ENCODE measurements at places on chromosomes 4 and X.

DNA sequence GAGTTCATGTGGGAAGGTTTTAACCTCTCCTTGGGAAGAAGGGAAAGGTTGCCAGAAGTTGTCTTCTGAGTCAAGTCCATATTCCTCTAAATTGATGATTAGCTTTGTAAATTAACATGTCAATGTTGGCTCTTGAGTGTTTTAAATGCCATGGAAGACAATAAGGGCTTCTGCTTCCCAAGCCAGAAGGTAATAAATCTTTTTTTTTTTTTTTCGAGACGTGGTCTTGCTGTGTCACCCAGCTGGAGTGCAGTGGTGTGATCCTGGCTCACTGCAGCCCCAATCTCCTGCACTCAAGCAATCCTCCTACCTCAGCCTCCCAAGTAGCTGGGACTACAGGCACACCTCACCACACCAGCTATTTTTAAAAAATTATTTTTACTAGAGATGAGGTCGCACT is 5.0 kb upstream of the REST start:
- no peak for DNase-seq

DNA sequence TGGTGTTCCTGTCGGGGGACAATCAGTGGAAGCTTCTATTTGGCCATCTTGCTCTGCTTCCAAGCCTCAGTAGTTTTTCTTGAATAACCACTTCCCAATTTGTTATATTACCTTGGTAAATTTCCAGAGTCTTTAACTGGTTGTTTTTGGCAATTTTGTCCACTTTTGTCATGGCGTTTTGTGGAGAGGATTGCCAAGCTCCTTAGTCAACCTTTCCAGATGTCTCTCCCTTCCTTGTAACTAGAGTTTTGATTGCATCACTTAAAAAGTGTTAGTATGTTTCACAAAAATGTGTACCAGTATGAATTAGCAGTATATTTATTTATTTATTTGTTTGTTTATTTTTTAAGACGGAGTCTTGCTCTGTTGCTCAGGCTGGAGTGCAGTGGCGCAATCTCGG is 15.8 kb upstream of the UXT start:
- no peak for DNase-seq

GRCh38 chr4:14333616-14334015 is 668.7 kb upstream of the CPEB2 start:
- no peak for DNase-seq

DNA sequence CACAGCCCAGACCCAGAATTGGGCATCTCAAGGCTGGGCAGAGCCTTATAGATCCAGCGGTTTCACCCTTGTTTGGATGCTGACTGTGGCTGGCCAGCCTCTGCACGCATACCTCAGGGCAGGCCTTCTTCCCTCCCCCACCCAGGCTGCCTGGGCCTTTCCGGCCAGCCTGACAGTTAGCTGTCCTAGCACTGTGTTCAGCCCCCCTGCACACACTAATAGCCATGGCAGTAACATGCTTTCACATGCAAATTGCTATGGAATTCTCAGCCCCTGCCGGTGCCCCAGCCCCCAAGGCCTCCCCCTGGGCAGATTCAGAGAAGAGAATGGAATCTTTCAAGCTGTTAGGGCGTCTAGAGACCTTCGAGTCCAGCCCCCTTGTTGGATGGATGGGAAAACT is 17.7 kb downstream of the EFNB1 start:
- DNase-seq, result no peak

DNA sequence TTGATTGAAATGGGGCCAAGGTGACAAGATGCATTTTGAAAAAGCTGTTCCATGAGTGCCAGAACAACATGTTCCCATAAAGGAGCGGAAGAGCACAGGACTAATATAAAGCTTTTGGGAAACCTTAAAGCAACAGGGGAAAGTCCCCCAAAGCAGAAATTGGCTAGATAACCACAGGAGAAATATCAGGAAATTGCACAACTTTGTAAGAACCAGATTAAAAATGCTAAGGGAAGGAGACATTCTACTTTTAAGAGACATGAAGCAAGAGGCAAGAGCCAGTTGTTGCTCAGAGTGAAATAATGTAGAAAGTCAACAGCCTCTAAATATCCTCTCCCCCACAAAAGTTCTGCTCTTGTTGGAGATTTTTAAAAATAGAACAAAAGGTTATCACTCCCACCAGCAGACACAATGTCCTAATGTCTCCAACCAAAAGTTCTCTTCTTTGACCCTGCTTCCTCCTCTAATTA is 85.2 kb upstream of the LNX1 start:
- DNase-seq, result no peak

- DNase-seq, result no peak
Measured at GRCh38 chr4:28278676-28279075, 1418.0 kb downstream of the STIM2 start.

- no peak for DNase-seq
Measured at GRCh38 chr4:86720508-86721068, 126.5 kb downstream of the PTPN13 start.

GRCh38 chr4:10078481-10079233 is 37.9 kb downstream of the WDR1 start:
- DNase-seq, result no peak

- no peak for DNase-seq
Measured at GRCh38 chrX:22542641-22543040, 269.9 kb downstream of the CBLL2 start.

GRCh38 chrX:70466968-70467367 is 22.3 kb downstream of the DLG3 start:
- DNase-seq, result no peak

DNA sequence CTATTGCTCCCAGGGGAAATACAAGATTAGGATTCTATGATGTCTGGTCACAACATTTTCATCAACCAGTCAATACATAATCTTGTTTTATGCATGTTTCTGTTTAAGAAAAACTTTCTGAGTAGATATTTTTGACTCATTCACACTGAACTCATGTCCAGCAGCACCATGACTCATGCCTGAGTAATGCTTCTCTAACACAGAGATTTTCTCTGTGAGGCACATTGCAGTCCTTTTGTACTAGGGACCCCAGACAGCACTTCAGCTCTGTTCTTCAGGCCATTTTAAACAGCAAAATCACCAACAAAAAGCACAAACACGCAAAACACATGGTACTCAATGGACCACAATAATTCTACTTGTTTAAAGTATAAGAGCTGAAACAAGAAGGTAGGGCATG is 83.6 kb downstream of the MXRA5 start:
- DNase-seq, result no peak

DNA sequence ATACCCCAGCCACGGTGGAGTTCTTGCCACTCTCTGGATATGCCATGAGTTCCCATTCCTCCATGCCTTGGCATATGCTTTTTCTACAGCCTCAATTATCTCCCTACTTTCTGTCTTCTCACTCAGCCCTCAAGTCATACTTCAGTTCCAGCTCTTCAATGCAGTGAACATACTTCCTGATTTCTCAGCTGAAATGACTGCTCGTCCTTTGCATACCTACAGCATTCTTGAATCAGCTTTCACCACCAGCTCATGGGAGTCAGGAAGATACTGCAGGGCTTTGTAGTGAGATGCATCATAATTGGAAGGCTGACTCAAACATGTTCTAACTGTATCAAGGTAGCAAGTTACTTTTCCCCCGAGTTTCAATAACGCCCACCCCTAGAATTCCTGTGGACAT is 118.4 kb downstream of the APBB2 start:
- DNase-seq, result no peak

- DNase-seq, result no peak
Measured at GRCh38 chr4:107734120-107734519, 14.1 kb upstream of the PAPSS1 start.

DNA sequence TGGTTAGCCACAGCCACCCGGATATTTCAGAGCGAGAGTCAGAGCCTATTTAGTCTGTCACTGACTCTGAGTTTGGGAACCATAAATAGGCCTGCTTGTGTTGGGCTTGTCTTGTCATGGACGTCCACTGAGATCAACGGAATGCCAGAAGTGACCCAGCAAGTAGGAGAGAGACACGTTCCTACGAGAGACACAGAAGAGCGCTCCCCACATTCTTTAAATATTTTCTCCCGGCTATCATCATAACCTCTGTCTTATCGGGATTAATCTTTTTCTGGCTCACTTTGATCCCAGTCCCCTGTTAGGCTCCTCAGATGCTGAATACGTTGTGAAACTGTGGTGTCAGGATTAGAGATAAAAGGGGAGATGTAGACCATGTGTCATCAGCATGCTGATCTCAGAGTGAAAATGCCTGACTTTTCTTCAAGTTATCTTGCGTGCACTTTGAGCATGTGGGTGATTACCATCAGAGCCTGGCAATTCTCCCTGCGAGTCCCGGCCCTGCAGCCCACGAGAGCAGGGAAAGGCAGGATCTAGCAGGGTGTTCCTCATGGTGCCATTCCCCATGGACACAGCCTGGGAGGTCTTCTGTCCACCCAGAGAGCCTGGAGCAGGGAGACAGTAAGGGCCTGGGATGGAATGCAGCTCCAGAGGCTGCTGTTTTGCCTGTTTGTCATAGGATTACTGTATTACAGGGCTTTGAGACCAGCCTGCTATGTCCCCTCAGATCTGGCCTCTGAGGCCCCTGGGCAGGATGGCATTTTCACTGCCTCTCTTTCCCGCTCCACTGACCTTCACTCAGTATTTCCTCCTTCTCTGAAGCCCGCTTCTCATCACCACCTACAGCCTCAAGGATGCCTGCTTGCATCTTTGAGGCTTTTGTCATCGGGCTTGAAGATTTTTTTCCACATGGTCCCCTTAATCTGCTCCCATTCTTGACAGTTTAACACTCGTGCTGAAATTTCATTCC is 2.8 kb upstream of the TENM3 start:
- DNase-seq, result no peak

GRCh38 chrX:118216087-118216486 is 99.5 kb upstream of the KLHL13 start:
- DNase-seq, result no peak

DNA sequence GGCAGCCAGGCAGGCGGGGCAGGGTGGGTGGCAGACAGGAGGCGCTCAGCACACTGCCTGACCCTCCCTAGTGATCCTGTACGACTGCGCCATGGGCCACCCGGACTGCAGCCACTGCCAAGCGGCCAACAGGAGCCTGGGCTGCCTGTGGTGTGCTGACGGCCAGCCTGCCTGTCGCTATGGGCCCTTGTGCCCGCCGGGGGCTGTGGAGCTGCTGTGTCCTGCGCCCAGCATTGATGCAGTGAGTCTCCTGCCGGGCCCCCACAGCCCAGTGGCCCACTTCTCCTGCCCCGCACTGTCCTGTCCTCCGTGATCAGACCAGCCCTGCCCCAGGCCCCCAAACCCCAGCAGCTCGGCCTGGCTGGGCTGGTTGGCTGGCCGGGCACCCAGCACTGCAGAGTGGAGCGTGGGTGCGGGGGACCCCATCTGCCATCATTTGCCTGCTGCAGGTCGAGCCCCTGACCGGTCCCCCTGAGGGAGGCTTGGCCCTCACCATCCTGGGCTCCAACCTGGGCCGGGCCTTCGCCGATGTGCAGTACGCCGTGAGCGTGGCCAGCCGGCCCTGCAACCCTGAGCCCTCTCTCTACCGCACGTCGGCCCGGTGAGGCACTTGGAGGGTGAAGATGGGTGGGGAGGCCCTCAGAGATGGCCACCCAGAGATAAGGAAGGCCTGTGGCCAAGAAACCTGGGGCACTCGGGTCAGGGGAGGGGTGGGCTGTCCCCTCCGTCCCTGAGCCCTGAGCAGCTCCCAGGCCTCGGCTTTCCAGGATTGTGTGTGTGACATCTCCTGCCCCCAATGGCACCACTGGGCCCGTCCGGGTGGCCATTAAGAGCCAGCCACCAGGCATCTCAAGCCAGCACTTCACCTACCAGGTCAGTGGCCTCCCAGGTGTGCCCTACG is 7.6 kb downstream of the PLXNB3 start:
- no peak for DNase-seq

- no peak for DNase-seq
Measured at GRCh38 chr4:172142281-172142741, 329.1 kb downstream of the GALNTL6 start.

DNA sequence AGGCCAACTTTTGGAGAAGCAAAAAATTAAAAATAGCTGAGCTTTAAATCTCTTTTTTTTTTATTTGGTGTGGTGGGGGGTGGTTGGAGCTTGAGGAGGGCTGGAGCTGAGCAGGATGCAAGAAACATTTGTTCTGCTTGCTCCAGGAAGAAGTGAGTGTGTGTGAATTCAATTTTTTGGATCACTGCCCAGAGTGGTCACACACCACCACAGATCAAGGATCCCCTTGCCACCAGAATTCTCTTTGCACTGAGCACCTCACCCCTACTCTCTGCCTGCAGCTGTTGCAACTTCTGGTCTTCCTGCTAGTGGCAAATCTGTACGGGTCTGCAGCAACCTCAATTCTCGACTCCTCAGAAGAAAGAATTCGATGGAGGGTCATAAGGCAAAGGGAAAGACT is 19.9 kb upstream of the PLP1 start:
- DNase-seq, result no peak

GRCh38 chr4:148016063-148016637 is 284.3 kb downstream of the ARHGAP10 start:
- DNase-seq, result no peak

GRCh38 chr4:77007358-77008230 is 58.0 kb downstream of the SEPTIN11 start:
- DNase-seq, result no peak

- no peak for DNase-seq
Measured at GRCh38 chr4:6770581-6771228, 11.8 kb upstream of the KIAA0232 start.

DNA sequence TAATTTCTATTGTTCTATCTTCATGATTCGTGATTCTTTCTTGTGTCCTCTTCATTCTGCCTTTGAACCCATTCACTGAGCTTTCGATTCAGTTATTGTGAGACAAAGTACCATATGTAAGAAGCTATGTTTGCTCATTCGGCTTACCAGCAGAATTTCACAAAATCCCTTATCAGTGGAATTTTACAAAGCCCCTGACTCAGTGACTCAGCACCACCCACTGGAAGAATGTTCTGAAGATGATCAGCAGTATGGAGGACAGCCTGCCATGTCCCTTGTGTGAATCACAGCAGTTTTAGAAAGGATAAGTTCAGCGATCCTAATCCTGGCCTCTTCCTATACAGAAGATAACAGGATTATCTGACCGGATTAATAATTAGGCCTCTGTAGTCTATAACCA is 5.8 kb upstream of the UXT start:
- DNase-seq, result no peak

- no peak for DNase-seq
Measured at GRCh38 chrX:152892999-152893891, 4.6 kb upstream of the ZNF185 start.

DNA sequence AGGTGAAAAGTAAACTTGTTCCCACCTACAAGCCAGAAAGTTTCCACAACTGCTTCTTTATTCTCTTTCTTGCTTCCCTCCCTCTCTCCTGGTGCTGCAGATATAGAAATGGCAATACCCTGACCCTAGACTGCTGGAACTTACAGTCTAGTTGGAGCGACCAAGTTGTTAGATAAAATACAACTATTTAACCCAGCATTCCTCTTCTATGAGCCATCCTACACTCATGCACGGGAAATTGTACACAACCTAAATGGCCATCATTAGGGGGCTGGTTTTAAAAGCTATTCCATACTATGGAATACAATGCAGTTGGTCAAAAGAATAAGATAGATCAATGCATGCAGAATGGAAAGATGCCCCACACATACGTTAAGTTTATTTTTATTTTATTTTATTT is 41.1 kb downstream of the PJA1 start:
- DNase-seq, result no peak

DNA sequence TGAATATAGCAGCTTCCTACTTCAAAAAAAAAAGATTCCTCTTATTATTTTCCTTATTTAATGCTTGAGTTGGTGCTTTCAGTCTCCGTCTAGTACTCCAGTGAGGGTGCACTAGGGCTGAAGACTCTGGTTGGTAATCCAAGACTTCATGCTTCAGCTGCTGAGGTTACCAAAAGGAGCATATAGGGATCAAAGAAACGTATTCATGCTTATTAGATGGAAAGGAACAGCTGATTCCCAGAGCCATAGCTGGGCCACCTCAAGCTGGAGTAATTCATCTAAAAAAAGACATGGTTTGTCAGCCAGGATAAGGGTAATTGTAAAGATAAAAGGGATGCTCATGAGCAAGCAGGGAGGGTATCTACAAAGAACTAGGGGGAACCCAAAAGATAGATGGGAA is 131.7 kb upstream of the FAM47B start:
- no peak for DNase-seq

Measured in NCI-H2171 (cell line).